ENCODE measurements at places on chromosomes 3 and 15. TPM values are rescaled to one million over a fixed set of nuclear protein-coding genes. Genes with fewer than 3 reads are reported as not detected.

DNA sequence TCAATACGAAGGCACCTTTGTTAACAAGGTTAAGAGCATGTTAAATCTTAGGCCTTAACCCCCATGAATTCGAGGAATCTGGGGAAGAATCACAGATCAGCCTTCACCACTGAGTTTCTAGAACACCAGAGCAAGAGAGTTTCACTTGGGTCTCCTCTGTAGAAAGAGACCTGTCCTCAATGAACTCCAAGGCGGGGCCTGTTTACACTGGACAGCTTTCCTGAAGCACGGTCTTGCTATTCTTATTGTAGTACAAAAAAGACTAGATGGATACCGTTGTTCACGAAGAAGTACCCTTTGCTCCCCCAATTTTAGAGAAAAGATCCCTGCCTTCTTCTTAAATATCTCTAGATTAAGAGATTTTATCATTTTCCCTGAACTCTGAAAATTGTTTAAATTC, 64.9 kb downstream of the USF3 start:
- DNase-seq = no peak

The DNAH12 gene
- total RNA-seq = 0.52 TPM

The AADACL2 gene
- 0.14 TPM for total RNA-seq

The ILDR1 gene
- total RNA-seq = 19.9 TPM

The PLAAT1 gene
- 0.58 TPM for total RNA-seq

DNA sequence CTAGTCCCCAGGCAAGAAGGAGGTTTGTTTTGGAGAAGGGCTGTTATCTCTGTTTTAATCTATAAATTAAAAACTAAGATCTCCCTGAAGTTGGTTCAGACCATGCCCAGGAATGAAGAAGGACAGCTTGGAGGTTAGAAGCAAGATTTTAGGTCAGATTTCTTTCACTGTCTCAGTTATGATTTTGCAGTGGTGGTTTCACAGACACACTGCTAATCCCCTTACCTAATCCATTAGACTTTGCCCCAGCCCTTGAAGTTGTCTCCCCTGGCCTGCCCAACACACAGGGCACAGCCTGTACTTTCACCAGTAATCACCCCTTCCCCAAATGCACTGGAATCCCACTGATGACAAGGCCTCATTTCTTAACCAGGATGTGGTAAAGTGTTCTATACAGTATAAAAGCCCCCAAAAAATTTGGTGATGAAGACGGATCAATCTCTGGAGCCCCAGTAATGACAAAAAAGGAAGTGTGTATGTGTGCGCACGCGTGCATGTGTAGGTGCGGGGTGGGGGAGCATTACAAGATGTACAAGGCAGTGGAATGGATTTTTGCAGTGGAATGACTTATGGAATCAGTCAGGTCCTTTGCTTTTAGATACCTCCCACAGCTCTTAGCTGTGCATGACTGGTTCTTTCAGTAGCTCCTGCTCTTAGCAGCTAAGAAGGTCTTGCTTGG, 73.1 kb upstream of the TERB2 start:
- no peak for DNase-seq

The GUCA1C gene
- not detected for total RNA-seq

- DNase-seq = no peak
Measured at GRCh38 chr3:66441129-66441528, 59.7 kb downstream of the LRIG1 start.

- DNase-seq = no peak
Measured at GRCh38 chr3:10992943-10993728, 588 bp downstream of the SLC6A1 start.

The TMCO5A gene
- 0.14 TPM for total RNA-seq

GRCh38 chr3:14787630-14788029, 31.1 kb upstream of the FGD5 start:
- peak; percentile 31 for DNase-seq

The LIPH gene
- total RNA-seq = 34.0 TPM

- DNase-seq = no peak
Measured at GRCh38 chr3:167305340-167305890, 74.7 kb downstream of the ZBBX start.

The ALDH1L1 gene
- total RNA-seq = 9.0 TPM

DNA sequence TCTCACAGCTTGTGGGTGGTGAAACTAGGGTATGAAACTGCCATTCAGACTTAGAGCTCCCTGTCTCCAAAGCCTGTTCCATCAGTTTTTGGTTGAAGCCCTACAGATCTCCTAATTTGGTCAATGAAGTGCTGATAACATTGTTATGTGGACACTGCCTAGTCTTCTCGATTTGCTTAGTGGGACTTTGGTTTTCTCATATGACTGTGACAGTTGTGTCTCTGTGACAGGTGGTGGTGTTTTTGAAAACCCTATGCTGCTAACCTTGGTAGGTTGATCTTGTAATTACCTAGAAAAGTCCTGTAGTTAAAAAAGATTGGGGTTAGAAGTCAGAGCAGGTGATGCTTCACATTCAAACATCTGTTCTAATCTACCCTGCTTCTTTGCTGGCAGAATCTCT, 9.2 kb downstream of the PPM1L start:
- DNase-seq = no peak

DNA sequence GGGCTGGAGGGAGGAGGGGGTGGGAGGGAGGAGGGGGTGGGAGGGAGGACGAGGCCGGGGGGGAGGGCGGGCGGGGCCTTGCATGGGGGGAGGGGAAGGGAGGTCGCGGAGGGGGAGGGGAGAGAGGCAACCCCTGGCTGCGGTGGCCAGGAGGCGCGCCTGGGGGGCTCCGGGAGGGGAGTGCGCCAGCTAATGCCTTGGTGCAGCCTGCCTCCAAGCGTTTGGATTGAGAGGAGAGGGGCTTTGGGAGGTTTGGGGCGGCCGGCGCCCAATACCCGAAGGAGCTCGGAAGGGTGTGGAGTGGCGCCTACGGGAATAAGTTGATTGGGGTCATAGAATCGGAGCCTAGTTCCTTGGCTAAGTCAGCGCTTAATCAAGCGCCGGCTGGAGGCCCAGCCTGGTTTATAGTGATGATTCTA, 557 bp downstream of the TFG start:
- DNase-seq = peak; percentile 13

GRCh38 chr15:33083232-33084081, 111.1 kb downstream of the FMN1 start:
- DNase-seq = no peak

- DNase-seq = no peak
Measured at GRCh38 chr3:147341727-147342126, 64.6 kb downstream of the ZIC4 start.

GRCh38 chr3:143266511-143266910, 146.9 kb downstream of the CHST2 start:
- no peak for DNase-seq

The GOLGA6L24 gene
- total RNA-seq = not detected

GRCh38 chr3:131361464-131362421, 19.8 kb upstream of the NUDT16 start:
- DNase-seq = peak; percentile 91

The CNTN3 gene
- 10.8 TPM for total RNA-seq

- no peak for DNase-seq
Measured at GRCh38 chr3:197331131-197331530, 32.7 kb upstream of the DLG1 start.

DNA sequence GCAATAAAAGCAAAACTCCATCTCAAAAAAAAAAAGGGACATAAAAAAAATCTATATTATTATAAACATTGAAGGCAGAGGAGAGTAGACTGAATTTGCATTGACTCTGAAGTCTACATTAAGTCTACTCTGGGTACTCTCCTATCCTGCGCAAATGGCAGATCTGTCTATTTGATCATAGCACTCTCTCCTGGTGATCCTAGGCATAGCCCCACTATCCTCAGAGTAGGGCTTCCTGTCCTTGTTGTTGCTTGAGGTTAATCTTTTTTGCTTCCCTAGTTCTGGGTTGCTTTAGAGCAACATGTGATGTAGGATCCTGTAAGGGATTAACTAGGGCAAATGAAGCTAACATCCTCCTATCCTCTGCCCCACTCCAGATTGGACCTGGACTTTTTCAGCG, 82.1 kb upstream of the LRRFIP2 start:
- DNase-seq = no peak

DNA sequence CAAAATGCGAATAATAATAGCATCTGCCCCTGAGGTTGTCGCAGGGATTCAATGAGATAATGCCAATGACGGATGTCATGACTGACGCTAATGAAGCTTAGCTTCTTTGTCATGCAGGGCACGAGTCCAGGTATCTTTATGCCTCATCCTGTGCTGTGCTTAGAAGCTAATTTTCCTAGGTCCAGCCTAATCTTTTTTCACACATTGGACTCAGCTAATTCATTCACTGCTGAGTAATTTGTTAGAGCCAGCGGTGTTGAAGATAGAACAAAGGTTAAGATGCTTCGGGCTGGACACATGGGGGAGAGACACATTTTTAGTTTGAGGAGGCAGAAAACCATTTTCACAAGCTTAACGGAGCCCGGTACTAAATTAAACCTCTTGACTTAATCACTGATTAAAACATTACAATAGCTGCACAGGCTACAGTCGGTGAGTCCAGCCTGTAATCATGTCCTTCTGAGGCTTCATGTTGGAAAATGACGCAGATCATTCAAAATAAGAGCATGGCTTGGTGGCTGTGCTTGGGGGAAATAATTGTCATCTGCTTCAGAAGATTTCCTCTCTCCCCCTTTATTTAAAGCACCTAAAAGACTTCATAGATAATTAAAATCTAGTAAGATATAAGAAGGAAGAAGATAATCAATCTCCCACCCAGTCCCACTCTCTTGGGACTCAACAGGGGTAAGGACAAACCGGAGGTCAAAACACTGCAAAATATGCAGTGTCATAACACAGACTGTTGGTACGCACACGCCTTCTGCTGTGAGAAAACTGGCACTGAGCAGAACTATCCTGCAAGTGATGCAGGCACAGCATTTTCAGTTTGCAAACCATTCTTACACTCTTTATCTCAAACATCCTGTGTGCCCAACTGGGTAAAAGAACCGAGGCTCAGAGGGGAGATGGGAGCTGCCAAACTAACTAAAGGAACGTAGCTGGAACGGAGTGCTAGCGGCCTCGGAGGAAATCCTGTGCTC, 3.3 kb upstream of the CCDC174 start:
- no peak for DNase-seq

The PRR20G gene
- not detected for total RNA-seq

DNA sequence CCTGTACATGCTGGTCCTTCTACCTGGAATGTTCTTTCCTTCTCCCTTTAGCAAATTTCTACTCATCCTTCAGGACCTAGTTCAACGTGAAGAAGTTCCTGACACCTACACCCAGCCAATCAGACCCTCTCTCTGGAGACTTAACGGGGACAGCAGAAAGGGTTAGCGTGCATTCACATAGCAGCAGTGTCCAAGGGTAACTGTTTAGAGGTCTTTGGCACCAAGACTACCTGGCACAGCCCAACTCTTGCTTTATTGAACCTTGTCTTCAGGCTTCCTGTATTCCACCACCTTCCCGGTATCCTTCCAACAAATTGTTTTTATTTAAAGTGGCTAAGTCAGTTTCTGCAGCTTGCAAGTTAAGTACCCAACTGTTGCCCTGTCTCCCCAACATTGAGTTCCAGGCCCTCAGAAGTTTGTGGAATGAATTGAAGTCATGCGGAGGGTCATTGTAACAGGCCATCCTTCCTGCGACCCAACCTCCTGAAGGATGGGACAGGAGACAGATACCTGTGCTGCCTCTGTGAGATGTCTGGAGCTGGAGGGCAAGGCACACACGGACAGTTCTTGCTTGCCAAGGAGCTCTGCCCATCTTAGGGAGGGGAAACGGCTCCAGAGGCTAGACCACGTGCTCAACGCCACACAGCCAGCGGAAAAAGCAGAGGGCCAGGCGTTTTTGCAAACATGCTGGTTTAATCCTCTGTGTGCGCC, 14.4 kb upstream of the WNT7A start:
- DNase-seq = no peak

DNA sequence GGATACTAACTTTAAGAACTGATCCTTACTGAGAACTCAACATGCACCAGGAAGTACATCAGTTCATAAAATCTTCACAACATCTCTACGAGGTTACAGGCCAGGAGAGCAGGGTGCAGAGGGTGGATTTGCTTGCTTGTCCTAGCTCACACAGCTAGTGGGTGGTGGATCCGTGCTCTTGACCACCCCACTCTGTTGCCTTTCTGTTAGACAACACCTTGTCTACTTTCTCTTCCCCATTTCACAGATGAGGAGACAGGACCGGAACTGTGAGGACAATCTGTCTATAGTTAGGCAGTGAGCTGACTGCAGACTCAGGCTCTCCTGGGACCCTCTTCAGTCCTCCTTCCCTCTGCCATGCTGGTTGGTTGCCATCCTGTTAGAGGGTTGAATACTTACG, 221.7 kb upstream of the TLE3 start:
- no peak for DNase-seq

GRCh38 chr15:88896333-88897033, 1.1 kb upstream of the HAPLN3 start:
- DNase-seq = no peak

Measured in mucosa of gallbladder (tissue), 1 donor.